ENCODE measurements at places on chromosomes 5 and 9.

DNA sequence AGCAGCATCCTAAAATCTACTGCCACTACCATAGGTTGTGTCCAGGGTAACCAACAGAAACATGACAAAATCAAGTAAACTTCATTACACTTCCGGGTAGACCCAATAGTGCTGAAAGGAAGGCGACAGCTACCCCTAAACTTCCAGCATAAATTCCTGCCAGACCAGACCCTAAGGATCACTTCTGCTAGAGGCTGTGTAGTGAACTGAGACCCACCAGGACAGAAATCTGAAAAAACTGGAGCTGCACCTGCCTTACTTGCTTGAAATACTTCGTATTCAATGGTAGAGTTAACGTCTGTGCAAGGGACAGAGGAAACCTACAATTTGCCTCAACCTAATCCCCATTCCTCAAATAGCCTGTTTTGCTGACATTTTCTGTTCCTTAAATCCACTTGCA, 1.0 kb upstream of the SECISBP2 start:
- no peak for DNase-seq

GRCh38 chr9:38057416-38058195, 11.4 kb downstream of the SHB start:
- DNase-seq, result no peak

GRCh38 chr5:138934971-138935370, 59.8 kb upstream of the LRRTM2 start:
- no peak for DNase-seq

DNA sequence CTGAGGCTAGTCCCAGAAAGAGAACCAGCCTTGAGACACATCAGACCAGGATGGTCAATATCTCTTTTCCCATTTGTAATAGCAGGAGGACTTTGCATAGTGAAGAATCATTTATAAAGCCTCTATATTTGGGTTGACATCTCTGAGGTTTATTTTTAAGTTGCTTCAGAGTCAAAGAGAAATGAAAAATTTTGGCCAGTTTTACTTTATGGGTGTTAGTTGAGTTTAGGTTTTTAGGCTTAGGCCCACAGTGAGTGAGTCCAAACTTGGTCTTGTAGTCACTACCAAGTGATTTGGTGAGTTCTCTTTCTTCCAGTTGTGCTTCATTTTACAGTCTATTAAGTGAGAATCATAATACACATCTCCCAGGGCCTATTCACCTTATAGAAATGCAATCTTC, 5.3 kb upstream of the MEF2C start:
- no peak for DNase-seq

- DNase-seq, result no peak
Measured at GRCh38 chr5:180050121-180050940, 21.2 kb downstream of the RNF130 start.

GRCh38 chr9:77440057-77440456, 208.1 kb downstream of the GNA14 start:
- no peak for DNase-seq

- DNase-seq, result no peak
Measured at GRCh38 chr5:67695369-67695768, 498.8 kb upstream of the CD180 start.

- no peak for DNase-seq
Measured at GRCh38 chr9:76463211-76463610, 4.2 kb downstream of the GCNT1 start.

- DNase-seq, result no peak
Measured at GRCh38 chr9:79184831-79185230, 386.9 kb upstream of the TLE4 start.

DNA sequence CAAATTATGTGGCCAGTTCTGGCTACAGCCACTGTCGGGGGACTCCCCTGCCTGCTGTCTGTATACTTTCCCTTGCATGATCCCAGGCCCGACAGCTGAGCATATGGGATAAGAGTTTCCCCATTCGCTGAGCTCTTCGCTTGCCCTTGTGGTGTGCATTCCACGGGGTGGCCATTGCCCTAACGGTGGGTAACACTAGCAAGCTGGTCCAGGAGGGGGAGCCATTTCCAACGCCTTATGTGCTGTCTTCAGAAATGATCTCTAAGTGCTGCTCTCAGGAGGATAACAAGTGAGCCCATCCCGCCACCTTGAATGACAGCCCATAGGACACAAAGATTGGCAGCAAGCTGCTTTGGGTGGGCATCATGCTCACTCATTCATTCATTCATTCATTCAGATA, 190.9 kb downstream of the FSTL4 start:
- peak; percentile 56 for DNase-seq

DNA sequence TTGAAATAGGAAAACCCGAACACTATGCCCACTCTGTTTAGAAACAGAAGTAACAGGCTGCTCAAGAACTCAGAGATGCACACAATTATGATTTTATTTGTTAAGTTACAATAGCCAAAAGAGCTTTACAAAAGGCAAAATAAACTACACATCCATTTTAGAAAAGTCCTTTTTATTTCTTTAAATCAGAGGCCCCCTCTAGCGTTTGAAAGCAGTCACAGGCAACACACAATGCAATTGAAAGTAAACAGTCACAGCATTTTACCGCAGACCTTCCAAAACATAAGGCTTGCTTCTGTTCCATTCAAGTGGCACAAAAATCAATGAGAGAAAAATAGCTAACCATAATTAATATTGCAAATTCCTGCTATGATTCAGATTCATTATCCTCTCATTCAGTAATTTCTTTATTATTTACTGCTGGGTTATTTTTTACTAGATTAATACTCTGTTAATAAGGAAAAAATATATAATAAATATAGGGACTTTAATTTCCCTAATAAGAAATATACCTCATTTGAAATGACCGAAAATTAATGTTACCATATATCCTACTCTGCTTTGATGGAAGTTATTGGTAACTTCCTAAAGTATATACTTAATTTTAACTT, 78.3 kb downstream of the CEP120 start:
- DNase-seq, result peak; percentile 9

- peak; percentile 64 for DNase-seq
Measured at GRCh38 chr9:107963246-107963645, 473.7 kb upstream of the KLF4 start.

DNA sequence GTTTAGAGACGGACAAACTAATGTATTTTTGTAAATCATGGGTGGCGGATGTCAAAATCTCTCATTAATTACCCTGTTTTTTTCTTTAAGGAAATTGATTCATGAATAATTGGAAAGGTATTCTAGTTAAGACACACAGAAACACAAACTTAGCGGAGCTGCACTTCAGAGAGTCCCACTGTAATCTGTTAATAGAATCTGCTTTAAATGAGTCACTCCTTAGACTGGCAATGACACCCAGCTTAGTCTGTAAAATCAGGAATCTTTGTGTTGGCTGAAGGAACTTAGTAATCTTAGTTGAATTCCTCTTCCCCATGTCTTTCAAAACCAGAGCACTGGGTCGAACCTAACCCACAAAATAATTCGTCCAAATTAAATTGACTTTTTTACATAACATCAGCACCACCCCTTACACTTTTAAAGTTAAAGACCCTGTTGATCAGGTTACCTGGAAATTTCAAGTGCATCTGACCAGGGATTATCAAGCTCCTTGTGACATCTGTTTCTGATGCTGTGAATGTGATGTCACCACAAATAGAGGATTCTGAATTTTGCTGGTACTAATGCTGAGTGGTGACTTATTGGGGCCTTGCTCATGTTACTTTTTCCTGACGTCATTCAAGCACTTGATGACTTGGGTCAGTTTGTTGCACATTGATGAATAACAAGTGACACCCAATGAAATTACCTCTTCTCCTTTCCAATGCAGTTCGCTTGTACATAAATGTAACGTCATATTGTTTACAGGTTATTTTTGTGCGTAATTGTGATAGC, 313.6 kb downstream of the KCTD16 start:
- DNase-seq, result no peak

DNA sequence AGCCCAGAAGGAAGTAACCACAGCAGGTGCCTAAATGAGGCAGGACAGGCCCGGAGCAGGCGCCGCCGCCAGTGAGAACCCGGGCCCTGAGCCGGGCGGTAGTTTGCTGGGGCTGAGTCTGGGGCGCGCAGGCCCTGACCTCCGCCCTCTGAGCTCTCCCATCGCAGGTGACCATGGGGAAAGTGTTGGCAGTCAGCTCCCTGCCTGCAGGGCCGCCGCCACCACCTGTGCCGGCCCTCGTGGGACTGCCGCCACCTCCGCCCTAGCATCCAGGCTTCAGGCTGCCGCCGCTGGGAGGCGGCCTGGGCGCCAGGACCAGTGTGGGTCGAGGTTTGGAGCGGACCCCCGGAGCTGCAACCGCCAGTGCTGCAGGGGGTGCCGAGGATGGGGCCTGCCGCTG, 61.1 kb downstream of the TARS1 start:
- DNase-seq, result no peak

GRCh38 chr9:126217797-126218196, 108.8 kb upstream of the MVB12B start:
- no peak for DNase-seq

DNA sequence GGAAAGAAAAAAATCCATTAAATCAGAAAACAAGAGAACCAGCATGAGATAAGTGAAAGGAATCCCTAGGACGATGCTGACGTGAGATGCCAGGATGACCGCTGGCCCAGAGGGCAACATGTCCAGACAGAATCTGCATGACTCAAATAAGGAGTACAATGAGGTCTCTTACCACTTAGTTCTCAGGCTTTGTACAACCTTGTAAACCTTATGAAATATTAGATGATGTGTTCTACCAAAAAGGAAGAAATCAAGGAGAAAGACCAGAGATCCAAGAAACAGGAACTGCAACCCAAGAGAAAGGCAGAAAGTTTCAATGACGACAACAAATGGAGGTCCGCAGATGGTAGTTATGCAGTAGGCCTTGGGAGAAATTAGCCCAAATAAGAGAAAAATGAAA, 2.8 kb upstream of the GPR150 start:
- no peak for DNase-seq

GRCh38 chr5:142244440-142244839, 80.4 kb downstream of the SPRY4 start:
- DNase-seq, result no peak

DNA sequence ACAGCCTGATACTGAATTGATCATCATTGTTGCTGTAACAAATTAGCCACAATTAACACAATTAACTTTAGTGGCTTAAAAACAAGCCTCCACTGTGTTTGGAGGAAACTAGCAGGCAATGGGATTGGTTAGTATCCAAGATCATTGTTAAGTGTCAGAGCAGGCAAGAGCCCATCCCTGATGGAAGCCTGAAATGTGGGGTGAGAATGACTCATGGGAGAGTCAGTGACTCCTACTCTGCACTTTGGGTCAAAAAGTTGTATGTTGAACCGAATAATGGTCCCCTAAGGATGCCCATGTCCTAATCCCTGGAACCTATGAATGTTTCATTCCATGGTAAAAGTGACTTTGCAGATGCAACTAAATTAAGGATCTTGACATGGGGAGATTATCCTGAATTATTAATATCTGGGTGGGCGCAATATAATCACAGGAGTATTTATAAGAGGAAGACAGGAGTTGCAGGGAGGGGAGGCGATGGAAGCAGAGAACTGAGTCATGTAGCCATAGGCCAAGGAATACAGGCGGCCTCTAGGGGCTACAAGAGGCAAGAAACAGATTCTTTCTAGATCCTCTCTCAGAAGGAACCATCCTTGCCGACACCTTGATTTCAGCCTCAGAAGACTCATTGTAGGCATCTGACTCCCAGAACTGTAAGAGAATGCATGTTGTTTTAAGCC, 28.8 kb downstream of the ALG2 start:
- no peak for DNase-seq

DNA sequence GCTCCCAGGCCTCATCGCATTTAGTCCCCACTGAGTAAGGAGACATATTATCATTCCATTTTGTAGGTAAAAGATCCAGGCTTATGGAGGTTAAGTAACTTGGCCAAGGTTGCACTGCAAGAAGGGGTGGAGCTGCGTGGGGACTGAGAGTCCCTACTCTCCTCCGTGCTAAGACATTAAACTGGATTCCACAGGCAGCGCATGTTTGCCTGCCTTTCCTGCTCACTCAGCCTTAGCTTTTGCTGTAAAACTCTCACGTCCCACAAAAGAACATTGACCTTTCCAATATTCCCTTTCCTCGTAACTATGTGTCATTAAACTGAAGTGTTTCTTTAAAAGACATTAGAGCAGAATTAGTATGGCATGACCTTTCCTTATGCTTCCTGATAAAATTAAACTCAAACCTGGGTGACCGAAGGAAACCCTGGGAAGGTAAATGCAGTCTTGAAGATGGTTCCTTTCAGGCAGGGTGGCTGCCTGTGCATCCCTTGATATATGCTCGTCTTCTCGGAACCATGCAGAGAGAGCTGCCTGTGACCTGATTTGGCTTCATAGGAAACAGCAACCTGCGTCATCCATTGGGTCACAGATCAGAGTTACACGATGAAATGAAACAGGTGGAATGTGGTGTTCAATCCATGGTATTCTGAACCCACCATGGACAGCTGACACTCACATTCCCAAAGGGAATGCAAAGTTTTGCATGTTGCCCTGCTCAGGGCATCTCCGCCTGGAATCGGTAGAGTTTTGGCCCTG, 85.9 kb downstream of the TMEM252 start:
- no peak for DNase-seq

DNA sequence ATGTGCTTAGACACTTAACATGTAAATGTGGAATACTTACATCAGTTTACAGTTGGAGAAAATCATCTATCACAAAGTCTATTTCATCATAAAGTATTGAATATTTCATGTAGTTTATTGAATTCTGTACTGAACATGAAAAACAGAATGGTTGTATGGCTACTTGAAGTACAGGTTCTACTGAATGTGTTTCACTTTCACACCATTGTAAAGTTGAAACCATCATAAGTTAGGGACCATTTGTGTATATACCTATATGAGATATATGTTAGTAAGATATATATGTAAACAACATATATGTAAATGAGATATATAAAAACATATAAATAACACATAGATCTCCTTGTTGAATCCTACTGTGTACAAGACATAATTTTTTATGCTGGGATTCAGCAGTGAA, 63.0 kb upstream of the TAF11L2 start:
- no peak for DNase-seq

GRCh38 chr5:179262126-179262920, 82.9 kb downstream of the ADAMTS2 start:
- no peak for DNase-seq

DNA sequence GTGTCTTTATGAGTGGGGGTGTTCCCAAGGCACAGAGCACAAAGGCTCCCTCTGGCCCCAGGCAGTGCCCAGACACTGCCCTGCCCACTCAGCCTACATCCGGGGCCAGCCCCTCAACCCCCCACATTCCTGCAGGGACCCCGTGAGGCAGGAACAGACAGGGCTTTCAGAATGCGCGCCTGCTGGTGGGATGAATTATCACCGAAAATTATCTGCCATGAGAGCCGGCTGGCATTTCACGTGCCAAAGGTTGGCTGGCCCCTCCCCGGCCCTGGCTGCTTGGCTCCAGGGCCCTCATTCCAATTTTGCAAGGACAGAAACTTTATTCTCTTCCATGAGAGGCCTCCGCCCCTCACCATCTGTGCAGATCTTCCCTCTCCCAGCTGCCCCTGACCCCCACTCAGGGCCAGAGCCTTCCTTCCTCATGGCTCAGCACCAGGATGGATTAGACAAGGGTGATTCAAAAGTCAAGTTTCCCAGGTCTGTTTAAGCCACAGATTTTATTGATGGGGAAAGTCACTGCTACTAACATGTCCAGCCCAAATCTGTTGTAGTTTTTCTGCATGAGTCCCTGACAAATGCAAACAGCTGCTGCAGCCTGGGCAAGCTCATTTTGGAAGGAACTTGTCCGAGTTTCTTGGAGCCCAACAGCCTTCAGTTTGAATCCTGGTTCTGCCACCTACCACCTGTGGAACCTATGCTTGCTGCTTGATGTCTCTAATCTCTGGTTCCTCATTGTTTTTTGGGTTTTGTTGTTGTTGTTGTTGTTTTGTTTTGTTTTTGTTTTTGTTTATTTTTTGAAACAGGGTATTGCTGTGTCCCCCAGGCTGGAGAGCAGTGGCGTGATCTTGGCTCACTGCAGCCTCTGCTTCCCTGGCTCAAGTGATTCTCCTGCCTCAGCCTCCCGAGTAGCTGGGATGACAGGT, 32.3 kb upstream of the WDR38 start:
- DNase-seq, result no peak
